ENCODE measurements at places on chromosomes 7 and 10.

- no peak for DNase-seq
Observed at GRCh38 chr7:139572071-139572470, 48.6 kb downstream of the CLEC2L start.

DNA sequence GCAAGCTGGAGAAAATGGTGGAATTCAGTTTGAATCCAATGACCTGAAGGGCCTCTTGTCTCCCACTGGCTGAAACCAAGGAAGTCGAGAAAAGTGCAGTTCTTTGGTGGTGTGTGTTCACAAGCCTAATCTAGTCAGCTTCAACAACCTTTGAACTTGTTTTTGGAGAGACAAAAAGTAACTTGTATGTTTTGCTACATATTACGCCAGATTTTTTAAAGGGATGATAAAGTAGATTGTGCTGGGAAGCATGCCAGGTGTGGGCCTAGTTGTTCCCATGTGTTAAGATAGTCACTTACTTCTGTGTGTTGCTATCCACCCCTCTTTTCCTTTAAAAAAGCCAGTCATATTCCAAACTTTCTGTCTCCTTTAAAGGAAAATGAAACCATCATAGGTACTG, 79.7 kb upstream of the FAM3C start:
- DNase-seq = no peak

DNA sequence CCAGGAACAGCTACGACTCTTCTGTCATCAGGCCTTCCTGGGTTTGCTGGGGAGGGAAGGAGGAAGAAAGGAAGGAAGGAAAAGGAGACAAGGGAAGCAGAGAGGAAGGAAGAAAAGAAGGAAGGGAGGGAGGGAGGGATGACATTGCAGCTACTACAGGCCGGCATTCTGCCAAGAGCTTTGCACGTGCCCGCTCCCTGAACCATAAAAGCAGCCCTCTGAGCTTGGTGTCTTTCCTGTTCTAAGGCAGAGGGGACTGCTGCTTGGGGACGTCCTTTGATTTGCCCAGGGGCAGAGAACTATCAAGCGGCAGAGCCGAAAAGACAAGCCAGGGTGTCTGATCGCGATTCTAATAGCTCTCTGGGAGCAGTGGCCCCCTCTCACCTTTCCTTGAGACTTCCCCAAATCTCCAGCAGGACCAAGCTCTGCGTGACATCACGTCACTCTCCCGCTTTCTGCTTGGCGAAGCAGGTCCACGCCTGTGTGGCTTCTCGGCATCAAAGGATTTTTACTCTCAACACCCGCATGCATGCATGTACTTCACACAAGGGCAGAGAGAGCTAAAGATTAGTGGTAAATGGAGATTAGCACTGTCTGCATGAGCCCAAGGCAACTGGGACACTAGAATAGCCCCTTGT, 167.8 kb upstream of the AUTS2 start:
- no peak for DNase-seq

DNA sequence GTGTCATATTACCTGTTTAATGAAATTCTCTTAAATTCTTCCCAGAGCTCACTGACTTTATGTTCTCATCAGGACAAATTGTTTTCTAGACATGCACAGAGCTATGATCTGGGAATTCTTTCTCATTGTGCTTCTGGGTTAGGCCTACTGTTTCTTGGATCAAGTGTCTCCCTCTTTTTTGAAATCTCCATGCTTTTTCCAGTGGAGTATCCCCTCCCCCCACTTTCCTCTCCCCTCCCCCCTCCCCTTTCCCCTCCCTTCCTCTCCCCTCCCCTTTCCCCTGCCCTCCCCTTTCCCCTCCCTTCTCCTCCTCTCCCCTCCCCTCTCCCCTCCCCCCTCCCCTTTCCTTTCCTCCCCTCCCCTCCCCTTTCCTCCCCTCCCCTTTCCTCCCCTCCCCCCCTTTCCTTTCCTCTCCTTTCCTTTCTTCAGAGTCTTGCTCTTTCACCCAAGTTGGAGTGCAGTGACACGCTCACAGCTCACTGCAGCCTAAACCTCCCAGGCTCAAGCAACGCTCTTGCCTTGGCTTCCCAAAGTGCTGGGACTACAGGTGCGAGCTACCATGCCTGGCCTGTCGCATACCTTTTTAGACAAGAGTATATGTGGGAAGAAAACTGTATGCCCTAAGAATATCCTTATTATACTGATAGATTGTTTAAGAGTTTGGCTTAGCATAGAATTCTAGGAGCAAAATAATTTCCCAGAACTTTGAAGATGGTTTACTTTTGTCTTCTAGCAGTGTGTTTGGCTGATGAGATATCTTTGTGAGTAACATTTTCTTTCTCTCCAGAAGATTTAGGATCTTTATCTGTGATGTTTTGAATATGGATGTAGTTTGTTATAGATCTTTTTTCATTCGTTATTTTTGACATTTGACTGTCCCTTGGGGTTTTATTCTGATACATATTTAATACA, 2.5 kb downstream of the DYNC2I1 start:
- DNase-seq = no peak

- no peak for DNase-seq
Observed at GRCh38 chr10:69409968-69410367, 6.8 kb downstream of the TACR2 start.

DNA sequence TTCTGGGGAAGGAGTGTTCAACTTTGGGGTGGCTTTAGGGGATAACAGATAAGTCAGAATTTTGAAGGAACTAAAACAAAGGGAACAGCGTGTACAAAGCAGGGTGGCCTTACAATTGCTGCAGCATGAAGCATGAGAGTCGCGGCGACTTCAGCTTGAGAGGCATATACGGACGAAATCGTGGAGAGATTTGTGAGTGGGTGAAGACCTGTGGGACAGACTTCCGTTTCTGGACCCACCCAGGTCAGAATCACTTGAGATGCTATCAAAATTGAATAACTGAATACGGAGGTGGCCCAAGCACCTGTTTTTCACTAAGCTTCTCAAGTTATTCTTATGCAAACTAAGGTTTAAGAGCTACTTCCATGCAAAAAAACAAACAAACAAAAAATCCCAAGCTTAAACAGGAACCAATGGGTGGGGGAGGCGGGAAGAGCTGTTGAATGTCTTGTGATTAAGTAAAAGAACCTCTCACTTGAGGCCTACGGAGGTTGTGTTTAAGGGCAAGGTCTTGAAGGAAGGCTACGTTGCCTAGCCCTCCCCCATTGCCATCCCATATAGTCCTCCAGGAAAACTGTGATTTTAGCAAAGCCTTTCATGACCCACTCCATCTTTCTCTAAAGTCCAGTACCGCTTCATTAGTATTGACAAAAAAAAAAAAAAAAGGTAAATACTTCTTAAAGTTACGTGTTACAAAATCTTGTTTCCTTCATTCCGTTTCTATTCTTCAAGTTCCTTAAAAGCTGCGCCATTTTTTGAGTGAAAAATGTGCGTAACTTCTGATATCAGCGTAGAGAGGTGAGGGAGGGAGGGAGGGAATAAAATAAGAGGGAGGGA, 1.3 kb upstream of the TRIM24 start:
- DNase-seq = no peak

DNA sequence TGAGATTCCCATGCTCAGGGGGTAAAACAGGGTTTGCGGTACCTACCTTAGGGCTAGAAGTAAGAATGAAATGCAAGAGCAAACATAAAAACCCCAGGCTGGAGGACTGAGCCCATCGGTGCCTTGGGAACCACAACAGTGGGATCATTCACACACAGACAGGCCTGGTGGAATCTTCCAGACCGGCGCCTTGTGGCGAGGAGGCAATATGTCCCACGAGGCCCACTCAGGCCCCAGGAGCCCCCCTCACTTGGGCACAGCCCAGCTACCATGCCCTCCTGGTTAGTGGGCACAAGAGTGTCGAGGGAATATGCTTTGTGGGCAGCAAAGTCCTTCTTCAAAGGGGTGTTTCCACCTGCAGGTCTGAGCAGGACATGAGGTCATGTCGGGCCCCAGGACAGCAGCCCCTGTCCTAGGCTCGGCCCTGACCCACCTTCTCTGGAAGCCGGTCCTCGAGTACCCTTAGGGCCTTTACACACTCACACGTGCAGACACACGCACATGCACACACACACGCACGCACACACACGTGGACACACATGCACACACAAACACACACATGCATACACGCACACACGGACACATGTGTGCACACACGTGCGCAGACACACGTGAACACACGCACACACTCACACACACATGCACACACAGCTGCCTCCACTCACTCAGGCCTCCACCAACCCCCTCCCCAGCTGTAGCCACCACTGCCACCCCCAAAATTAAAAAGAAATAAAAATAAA, 51.5 kb upstream of the MYL10 start:
- no peak for DNase-seq

GRCh38 chr7:76048668-76048988, 722 bp downstream of the MDH2 start:
- DNase-seq = peak; percentile 61

GRCh38 chr7:144255471-144255897, 9.1 kb downstream of the OR2A7 start:
- DNase-seq = no peak

- no peak for DNase-seq
Observed at GRCh38 chr7:40542982-40543741, 408.4 kb downstream of the SUGCT start.

DNA sequence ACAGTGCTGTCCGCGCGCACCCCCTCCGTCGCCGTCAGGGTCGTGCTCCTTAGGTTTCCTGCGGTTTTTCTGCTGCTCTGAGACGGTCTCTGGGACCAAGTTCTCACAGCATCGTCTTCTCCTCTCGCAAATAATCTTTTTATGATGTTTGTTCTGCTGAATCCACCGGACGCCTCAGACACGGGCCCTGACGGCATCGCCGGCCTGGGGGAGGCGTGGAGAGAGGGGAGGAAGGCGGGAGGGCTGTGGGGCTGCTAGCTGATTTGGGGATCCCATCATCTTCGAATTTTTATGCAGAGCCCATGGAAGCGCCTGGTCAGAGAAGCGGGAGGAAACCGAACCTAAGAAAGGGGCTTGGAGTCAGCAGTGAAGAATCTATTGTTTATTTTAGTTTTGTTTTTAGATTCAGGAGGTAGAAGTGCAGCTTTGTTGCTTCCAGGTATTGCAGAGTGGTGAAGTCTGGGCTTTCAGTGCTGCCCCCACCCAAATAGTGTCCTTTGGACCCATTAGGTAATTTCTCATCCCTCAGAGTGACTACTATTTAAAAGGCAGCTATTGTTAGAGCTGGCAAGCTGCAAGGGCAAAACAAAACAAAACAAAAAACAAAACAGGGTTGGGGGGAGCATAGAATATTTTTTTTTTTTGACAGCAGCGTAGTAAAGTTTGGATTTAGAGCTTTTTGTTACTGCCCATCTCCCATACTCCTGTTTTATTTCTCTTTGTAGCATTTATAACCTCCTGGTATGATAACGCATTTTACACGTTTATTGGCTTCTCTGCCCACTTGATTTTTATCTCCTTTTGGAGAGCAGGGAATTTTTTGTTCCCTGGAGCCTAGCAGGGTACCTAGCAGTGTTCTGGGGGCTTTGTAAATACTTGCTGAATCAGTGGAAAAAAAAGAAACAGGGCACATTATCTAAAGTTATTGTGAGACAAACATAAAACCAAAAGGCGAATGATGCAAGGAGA, 92.6 kb downstream of the SPAG6 start:
- no peak for DNase-seq

GRCh38 chr7:155164316-155164715, 94.2 kb downstream of the HTR5A start:
- DNase-seq = no peak

GRCh38 chr10:42962110-42962901, 114.6 kb upstream of the RET start:
- DNase-seq = no peak

DNA sequence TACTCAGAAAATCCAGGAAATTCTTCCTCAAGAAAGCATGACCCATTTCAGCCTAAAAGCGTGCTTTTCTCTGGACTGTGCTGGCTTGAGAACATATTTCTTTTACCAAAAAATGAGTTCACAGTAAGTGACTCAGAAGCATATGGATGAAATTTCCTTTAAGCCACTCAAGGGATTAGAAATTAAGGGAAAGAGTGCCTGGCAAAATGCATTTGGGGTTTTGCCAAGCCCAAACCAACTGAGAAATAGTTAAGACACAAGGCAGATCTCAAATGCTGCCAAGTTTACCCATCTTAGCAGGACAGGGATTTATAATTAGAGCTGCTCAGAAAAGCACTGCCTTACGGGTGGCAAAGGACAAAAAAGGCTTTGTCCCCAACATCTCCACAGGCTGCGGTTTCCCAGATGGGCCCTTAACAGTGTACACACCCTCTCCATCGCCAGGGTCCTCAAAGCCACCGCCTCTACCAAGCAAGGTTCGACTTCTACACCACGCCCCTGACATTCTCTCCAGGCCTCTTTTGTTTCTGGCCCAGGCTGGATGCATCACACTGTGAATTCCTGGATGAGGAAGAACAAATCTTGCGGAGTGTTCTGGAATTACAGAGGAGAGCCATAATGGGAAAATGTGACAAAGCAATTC, 30.1 kb upstream of the CDHR3 start:
- peak; percentile 87 for DNase-seq

- no peak for DNase-seq
Observed at GRCh38 chr10:31754803-31755624, 173.6 kb downstream of the ARHGAP12 start.

- no peak for DNase-seq
Observed at GRCh38 chr10:102931643-102932042, 13.5 kb downstream of the CNNM2 start.

GRCh38 chr7:119703895-119704294, 569.1 kb upstream of the KCND2 start:
- no peak for DNase-seq

DNA sequence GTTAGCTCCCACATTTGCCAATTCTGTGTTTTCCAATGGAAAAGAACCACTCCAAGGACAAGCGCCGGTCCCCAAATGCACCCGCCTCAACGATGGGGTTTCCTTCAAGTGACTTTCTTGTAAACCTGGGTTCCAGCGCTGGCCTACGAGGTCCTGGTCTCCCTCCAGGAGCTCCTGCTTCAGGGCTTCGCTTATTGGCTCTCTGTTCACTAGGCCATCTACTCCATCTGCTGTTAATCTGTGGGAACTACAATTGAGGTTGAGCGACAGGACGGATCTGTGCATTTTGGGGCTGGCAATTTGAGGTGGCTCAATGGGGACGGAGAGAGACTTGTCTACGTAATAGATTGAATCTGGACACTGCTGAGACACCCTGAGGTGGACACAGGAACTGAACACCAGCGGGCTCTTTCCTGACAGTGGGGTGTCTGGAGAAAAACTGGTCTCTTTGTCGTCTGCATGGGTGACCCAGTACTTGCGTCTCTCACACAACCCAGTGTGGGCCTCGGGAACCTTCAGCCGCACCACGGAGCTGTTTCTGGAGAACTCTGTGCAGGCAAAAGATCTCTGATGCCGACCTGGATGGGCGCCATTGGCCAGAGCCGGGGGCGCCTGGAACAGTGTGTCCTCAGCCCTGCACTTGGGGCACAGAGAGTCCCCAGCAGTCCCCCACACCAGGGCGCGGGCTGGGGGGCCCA, 115.9 kb upstream of the ADAM12 start:
- no peak for DNase-seq

DNA sequence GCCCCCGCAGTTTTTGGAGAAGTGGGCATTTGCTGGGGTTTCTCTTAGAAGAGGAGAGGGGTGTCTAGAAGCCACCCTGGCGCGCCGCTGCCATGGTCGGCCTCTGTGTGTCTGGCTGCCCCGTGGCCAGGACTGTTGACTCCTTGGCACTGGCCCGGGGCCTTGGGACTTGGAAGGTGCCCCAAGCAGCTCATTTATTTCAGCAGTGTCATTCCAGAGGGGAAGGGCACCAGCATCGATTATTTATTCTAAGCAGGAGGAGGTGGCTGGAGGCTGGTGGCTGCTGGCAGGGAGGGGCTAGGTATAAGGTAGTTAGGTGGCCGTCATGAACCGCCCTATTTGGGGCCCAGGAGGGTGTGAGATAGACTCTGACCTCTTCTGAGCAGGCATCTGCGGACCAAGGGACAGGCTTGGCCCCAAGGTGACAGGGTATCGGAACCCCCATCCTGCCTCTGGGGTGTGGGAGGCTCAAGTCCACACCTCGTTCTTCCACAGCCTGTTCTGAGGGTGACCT, 1.6 kb downstream of the GTF2IRD1 start:
- DNase-seq = no peak

GRCh38 chr10:24545585-24545984, 178.1 kb downstream of the ARHGAP21 start:
- no peak for DNase-seq

Measured in NCI-H187 (cell line).